Activated T-cell treated with anti-CD3 and anti-CD28 coated beads, Interleukin-2, amount 50 U/mL, for 72 hours (primary cell): ENCODE measurements at places on chromosomes 1 and 21. TPM values are rescaled to one million over a fixed set of nuclear protein-coding genes. Genes with fewer than 3 reads are reported as not detected.

STIL gene
- total RNA-seq = 26.8 TPM

PRMT6 gene
- total RNA-seq = 7.1 TPM

BARHL2 gene
- total RNA-seq = not detected

DNA sequence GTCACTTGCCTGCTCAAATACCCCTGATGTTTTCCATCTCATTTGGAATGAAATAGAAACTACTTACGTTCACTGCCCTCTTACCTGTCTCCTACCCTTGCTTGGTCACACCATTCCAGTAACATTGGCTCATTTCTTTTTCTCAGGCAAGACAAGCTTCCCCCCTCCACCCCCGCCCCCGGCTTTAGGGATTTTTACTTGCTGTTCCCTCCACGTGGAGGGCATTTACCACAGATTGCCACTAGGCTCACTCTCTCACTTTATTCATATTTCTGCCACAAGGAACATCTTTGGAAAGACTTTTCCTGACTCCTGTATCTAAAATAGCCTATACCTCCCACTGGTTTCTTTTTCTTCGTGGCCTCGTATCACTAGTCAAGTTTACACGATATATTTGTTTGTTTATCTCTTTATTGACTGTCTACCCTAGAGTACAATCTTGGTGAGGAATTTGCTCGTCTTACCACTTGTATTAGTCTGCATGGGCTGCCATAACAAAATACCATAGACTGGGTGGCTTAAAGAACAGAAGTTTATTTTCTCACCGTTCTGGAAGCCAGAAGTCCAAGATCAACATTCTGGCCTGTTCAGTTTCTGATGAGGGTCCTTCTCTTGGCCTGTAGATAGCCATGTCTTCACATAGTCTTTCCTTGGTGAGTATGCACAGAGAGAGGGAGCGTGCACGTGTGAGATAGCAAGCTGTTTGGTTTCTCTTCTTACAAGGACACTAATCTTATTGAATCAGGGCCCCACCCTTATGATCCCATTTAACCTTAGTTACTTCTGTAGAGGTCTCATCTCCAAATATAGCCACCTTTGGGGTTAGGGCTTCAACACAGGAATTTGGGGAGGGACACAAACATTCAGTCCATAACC is 126.2 kb downstream of the NRDC start:
- DNase-seq = no peak

DNA sequence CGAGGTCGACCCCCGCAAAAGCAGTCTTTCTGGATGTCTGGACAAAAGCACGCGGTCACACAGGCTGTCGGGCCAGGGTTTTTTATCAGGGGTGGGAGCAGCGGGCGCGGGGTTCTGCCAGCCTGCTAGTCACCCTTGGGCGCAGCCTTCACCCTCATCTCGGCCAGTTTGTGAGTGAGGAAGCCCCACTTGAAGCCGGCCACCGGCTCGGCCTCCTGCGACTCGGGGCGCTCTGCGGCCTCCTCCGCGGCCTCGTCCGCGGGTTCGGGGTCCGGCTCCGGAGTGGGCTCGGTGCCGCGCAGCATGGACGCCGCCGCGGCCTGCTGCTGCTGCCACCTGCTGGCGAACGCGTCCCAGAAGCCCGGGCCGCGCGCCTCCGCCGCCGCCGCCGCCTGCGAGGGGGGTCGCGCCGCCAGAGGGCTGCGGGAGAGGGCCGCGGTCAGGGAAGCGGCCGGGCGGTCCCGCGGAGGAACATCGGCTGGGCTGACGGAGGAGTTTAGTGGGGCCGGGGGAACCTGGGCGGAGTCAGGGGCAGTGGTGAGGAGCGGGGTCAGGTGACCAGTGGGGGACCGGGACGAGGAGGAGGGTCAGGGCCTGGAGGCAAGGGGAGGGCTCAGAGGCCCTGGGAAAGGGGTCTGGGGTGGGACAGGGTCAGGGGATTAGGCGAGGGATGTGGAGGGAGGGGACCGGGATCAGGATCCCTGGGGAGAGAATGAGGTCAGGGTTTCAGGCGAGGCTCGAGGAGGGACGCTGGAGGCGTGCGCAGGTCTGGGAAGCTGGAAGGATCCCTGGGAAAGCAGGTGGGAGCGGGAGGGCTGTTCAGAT is 4.5 kb downstream of the C1orf232 start:
- DNase-seq = peak; percentile 59

DNA sequence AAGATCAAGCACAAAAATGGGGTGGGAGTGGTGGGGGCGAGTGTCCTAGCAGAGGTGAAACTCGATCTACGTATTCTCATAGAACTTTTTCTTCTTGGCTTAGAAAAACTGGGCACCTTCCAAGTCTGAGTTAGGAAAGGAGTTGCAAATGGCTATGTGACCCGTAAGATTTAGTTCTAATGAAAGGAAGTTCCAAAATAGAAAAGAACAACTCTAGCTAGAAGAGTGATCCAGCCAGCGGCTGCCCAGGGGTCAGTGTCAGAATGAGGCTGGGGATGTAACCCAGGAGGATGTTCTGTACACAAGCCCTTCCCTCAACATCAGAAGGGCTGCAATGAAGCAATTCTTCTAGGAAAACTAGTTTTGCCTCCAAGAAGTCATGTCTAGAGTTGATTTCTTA is 5.2 kb downstream of the MTARC1 start:
- no peak for DNase-seq

- DNase-seq = no peak
Measured at GRCh38 chr1:198959032-198959431, 320.2 kb downstream of the PTPRC start.

GRCh38 chr1:160789702-160790611 is 6.0 kb upstream of the LY9 start:
- no peak for DNase-seq
